ENCODE measurements at places on chromosomes 2 and 18.

GRCh38 chr2:221134718-221135117, 437.4 kb downstream of the EPHA4 start:
- no peak for DNase-seq

GRCh38 chr2:16632598-16632997, 33.0 kb downstream of the CYRIA start:
- no peak for DNase-seq

DNA sequence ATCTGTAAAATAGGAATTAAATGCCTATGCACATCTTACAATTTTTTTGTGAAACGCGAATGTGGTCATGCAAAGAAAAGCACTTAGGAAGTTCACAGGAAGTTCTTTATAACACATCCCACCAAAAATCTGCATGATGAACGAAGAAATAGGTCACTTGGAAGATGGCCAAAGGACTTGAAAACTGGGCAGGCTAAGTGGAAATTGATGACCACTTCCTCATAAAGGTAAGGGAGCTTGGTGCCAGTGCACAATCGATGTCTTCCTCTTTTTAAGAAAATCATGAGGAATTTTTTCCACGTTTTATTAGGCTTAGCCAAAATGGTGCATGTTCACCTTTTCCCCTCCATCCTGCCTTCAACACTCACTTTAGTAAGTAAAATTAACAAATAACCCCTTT, 8.2 kb upstream of the NT5C1B start:
- no peak for DNase-seq

DNA sequence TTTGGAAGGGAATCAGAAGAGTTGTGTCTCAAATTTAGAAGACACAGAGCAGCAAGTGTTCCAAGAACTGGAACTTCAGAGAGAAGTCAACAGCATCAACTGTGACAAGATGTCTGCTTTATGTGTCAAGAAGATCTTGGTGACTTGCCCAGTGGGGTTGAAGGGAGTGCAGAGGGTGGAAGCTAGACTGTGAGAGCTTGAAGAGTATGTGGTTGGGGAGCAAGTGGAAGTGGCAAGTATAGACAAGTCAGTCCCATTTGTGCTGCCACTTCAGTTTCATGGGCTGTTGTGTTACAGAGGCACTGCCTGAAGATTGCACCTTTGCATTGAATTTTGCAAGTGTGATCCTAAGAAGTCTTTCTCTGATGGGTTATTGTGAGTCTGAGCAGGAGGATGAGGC, 68.7 kb upstream of the MC2R start:
- DNase-seq, result no peak

- DNase-seq, result no peak
Measured at GRCh38 chr2:9657083-9657482, 26.3 kb upstream of the YWHAQ start.

- DNase-seq, result no peak
Measured at GRCh38 chr18:54020156-54020745, 204.2 kb downstream of the MBD2 start.

GRCh38 chr2:241191081-241191480, 2.6 kb downstream of the ANO7 start:
- no peak for DNase-seq

GRCh38 chr2:233245406-233245805, 6.1 kb upstream of the ATG16L1 start:
- DNase-seq, result no peak

GRCh38 chr18:39780774-39781173, 2174.3 kb upstream of the PIK3C3 start:
- no peak for DNase-seq

GRCh38 chr2:30385327-30385726, 61.7 kb upstream of the LCLAT1 start:
- no peak for DNase-seq

Data from stimulated activated CD4-positive, alpha-beta T cell treated with anti-CD3 and anti-CD28 coated beads, Interleukin-1b, Interleukin-23, amount 100 ng/mL, for 24 hours (primary cell).